AG08395 (cell line): ENCODE measurements at places on chromosomes 2 and 18.

- no peak for DNase-seq
Observed at GRCh38 chr2:239150125-239151011, 250.5 kb downstream of the HDAC4 start.

DNA sequence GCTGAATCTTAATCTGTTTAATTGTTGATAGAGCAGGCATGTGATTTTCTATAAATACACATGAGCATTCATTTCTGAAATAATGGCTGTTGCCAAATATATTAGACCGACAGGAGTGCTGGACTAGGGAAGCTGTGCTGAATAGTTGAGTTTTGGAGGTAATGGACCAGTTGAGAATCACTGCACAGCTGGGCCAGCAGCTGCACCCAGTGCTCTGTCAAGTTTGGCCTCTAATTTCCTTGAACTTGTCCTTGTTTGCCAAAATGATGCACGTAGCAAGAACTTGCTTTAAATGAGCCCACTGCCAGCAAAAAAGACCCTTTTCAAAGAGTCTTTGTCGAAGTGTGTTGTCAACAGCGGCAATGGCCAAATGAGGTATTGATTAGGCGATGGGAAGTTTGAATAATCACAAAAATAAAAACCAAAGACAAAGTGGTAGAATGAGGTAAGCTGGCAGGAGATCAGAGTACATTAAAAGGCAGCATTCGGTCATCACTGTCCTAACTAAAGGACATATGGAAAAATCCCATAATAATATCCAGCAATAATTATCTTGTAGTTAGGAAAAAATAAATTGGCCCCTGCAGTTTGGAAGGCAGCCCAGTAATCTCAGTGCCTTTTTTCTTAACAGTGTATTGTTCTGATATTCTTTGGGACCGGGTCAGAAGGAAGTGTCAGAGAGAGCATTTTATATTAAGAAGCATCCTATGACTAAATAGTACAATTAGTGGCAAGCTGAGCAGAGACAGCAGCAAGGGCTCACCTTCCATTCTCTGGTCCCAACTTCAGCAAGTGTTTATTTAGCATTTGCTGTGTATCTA, 126.2 kb downstream of the RAPGEF4 start:
- no peak for DNase-seq

DNA sequence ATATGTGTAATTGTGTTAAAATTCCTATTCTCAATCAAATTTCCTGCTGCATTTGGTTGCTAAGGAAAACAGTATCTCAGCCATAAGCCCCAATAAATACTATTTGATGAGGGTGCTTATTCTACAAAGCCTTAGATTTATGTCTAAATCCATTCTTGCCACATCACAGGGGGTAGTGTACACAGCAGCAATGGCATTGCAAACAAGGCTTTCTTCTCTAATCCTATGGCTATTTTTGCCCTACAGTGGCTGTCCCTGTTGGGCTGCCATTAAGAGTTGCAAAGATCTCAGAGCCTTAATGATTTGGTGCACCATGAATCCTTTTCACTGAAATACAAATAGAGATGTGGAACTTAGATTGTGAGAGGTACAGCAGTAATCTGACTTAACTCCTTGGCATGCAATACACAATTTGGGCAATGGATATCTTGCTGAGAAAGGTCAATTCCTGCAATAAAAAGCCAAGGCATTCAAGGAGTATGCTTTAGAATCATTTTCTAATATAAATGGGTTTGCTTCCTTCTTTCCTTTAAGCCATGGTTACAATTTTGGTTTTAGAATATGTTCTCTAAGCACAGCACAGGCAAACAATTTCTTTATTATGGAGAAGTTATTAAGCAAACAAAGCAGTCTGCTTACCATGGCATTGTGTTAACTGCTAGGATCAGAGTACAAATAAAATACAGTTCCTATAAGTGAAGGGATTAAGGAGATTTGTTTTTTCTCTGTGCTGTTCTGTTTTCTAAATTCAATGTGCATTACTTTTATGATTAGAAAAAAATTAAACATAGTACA, 69.8 kb upstream of the CD302 start:
- no peak for DNase-seq

DNA sequence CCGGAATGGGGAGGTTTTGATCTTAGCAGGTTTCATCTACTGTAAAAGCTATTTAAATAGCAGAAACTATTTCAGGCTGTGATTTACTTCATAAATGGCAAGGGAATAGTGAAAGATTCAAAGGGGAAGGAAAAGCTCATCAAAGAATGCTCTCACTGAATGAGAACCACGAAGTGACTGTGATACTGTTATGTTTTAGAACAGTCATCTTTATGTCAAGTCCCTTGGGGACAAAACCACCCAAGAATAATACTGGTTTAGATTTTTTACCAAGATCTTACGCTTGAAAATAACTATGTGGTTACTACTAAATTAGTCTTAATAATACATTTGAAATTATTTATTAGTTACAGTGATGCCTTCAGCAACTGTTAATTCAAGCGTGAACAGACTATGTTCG, 28.1 kb downstream of the FARSB start:
- no peak for DNase-seq

DNA sequence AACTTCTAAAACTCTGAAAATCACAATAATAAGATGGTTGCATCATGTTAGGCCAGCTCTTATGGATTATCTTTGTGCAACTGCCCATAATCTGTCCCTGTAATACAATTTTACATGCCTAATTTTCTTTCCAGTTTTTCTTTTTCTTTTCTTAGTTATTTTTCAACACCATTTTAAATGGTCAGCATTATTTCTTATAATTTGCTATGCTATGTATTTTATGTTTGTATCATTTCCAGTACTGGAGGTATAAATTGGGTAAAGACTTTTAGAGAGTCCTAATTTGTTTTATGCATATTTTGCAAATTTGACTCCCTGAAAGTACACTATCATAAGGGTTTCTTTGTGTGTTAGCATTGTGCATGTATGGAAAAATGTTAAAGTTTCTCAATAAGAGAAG, 333.0 kb downstream of the CCDC178 start:
- DNase-seq = no peak
